ENCODE measurements at places on chromosomes 16 and 17. TPM values are rescaled to one million over a fixed set of nuclear protein-coding genes. Genes with fewer than 3 reads are reported as not detected.

ABCC11 gene
- not detected for total RNA-seq

OR3A2 gene
- not detected for total RNA-seq

RUNDC1 gene
- 10.5 TPM for total RNA-seq

IRX5 gene
- total RNA-seq = 0.33 TPM

CES1 gene
- 0.65 TPM for total RNA-seq

KCNAB3 gene
- 0.17 TPM for total RNA-seq

C17orf78 gene
- not detected for total RNA-seq

ACSM3 gene
- total RNA-seq = not detected

CCL1 gene
- not detected for total RNA-seq

PDPK1 gene
- 14.9 TPM for total RNA-seq

SEPTIN12 gene
- not detected for total RNA-seq
